ENCODE measurements at places on chromosomes 6 and 20. TPM values are rescaled to one million over a fixed set of nuclear protein-coding genes. Genes with fewer than 3 reads are reported as not detected.
A peak's percentile ranks its signal among the peaks of the same experiment; 100 is the strongest.

The ZNF512B gene
- total RNA-seq: 9.0 TPM

The SLC25A27 gene
- 81.4 TPM for total RNA-seq

The OGFR gene
- 59.1 TPM for total RNA-seq

The NUP43 gene
- 22.4 TPM for total RNA-seq

The NR2E1 gene
- not detected for total RNA-seq

The TFAP2A gene
- total RNA-seq: 4.6 TPM

The SLC17A3 gene
- not detected for total RNA-seq

The APOM gene
- total RNA-seq: 7.4 TPM

The PBOV1 gene
- not detected for total RNA-seq

The ZNF165 gene
- 1.6 TPM for total RNA-seq

The CD109 gene
- total RNA-seq: 26.0 TPM

DNA sequence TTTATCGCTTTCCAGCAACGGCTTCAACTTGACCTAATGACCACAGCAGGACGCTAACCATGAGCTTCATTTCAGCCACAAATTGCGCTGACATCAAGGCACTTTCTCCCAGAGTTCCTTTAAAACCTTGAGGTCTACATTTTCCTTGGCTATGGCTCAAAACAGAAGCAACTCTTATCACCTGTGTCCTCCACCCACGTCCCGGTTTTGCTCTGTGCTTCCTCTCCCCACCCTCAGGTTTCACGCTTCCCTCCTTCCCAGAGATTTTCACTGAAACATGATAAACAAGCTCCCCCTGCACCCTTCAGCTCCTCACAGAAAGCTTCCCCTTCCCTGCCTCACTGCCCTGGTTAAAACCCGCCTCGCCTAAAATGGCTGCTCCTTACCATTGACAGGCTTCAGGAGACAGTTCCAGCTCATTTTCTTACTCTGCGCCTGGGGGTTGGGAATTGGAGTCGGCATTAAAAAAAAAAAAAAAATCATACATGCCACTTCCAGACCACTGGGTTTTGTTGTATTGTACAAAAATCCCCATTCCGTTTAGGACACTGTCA is 229.5 kb downstream of the UBE3D start:
- ATAC-seq: no peak

GRCh38 chr6:94683409-94683808 is 893.9 kb upstream of the MANEA start:
- ATAC-seq: no peak

- peak; percentile 81 for ATAC-seq
Measured at GRCh38 chr6:11950109-11950508, 62.0 kb upstream of the HIVEP1 start.

- no peak for ATAC-seq
Measured at GRCh38 chr20:17161673-17162481, 65.0 kb upstream of the PCSK2 start.

GRCh38 chr6:138410972-138411880 is 7.2 kb downstream of the HEBP2 start:
- no peak for ATAC-seq

- ATAC-seq: no peak
Measured at GRCh38 chr6:53281518-53282215, 67.1 kb downstream of the ELOVL5 start.

- no peak for ATAC-seq
Measured at GRCh38 chr20:25278636-25279361, 30.9 kb downstream of the PYGB start.

GRCh38 chr6:33908025-33908424 is 104.2 kb upstream of the MLN start:
- no peak for ATAC-seq

GRCh38 chr6:20210158-20210557 is 2.1 kb downstream of the MBOAT1 start:
- no peak for ATAC-seq

DNA sequence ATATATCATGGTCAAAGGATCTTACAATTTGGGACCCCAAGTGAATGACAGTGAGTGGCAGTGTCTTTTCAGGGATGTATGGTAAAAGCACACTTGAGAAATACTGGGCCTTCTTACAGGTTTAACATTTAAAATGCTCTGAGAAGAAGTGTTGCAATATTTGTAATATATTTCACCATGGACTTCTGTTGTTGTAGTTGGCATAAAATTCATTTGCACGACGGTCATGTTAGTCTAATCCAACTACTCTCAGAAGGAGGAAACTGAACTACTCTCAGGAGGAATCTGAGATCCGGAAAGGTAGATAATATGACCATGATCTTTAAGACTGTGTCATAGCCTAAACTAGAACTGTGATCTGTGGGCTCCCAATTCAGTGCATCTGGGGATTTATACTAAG is 700.1 kb downstream of the HDGFL1 start:
- ATAC-seq: no peak

DNA sequence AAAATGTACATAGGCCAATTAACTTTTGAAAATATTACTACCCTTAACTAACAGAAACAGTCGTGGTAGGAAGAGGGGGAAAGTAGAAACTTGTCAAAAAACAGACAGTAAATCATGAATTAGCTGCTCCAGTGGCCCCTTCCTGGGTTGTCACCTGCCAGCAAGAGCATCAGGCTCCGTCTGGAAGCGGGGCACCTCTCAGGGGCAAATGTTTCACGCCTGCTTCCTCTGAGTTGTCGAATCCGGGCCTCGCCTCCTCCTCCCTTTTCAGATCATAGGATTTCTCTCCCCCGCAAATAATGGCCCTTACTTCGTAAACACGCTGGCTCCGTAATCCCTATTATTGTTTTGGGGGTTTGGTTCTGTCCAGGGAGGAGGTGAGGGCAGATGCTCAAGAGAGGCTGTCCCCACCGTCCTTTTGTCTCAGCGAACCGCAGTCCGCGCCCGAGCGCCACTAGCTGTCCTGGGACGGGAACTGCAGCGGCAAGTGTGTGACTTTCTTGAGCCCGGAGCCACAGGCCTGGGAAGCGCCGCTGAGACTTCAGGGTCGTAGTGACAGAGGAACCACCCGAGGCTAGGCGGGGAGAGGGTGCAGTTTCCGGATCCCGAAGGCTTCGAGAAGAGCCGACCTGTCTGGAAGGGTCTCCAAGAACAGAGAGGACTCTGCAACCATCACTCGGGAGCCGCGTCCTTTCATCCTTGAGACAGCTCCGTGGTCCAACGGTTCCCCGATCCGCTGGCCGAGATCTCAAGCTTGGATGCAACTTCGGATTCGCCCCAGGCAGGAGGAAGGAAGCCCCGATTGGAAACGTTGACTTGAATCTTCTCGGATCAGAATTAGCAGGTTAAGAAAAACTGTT is 214.5 kb upstream of the ZNF184 start:
- ATAC-seq: peak; percentile 67

- no peak for ATAC-seq
Measured at GRCh38 chr20:36676701-36677421, 30.9 kb upstream of the SLA2 start.

DNA sequence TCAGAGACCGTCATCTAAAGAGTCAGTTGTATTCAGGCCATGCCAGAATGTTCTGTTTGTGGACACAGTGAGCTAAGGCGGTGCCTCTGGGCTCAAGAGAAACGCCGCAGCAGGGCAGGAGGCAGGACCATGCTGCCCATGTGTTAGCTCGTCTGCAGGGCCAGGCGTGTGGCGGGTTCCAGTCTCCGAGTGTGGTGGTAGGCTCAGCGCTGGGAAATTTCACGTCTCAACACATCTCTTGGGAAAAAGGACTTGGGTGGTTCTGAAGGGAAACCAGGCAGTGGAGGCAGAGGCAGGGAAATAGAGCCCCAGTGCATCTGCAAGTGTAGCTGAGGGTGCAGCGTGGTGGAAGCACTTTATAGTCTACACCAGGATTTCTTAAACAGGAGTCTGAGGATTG is 56.9 kb upstream of the TAGAP start:
- ATAC-seq: no peak

- no peak for ATAC-seq
Measured at GRCh38 chr20:967796-968742, 34.0 kb downstream of the RSPO4 start.

GRCh38 chr6:51301962-51302361 is 483.3 kb downstream of the TFAP2B start:
- ATAC-seq: no peak

GRCh38 chr6:21791581-21791980 is 198.0 kb downstream of the SOX4 start:
- no peak for ATAC-seq

GRCh38 chr6:130558131-130558530 is 192.3 kb downstream of the TMEM200A start:
- ATAC-seq: no peak

GRCh38 chr6:14170128-14170527 is 52.6 kb downstream of the CD83 start:
- no peak for ATAC-seq

DNA sequence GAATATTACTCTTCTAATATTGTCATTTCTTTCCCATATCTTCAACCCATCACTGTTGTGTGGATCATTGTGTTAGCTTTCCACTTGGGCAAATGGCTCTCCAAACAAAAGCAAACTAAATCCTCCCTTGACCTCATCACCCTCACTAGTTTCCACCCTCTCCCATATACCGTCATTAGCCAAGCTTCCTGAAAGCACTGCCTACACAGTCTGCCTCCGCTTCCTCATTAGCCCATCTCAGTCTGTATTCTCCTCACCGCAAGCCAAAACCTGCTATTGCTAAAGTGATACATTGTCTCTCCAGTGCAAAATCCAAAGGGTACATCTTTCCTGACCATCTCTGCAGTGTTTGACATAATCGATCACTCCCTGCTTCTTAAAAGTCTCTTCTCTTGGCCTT is 212.6 kb downstream of the CLIC5 start:
- no peak for ATAC-seq

DNA sequence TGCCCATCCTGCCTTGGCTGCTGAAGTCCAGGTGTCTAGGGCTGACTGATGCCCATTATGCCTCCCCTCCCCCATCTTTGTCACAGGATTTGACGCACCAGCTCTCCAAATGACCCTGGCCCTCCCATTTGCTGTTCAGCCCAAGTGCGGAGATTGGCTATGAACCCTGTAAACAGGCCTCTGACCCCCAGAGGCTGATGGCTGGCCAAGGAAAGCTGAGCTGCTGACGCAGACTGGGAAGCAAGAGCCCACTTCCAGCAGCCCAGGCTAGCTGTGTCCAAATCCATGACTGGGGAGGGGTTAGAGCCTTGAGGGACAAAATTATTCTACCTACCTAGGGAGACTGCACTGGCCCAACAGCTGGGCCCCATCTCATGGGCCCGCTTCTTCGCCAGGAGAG is 797 bp upstream of the GNRH2 start:
- peak; percentile 17 for ATAC-seq

DNA sequence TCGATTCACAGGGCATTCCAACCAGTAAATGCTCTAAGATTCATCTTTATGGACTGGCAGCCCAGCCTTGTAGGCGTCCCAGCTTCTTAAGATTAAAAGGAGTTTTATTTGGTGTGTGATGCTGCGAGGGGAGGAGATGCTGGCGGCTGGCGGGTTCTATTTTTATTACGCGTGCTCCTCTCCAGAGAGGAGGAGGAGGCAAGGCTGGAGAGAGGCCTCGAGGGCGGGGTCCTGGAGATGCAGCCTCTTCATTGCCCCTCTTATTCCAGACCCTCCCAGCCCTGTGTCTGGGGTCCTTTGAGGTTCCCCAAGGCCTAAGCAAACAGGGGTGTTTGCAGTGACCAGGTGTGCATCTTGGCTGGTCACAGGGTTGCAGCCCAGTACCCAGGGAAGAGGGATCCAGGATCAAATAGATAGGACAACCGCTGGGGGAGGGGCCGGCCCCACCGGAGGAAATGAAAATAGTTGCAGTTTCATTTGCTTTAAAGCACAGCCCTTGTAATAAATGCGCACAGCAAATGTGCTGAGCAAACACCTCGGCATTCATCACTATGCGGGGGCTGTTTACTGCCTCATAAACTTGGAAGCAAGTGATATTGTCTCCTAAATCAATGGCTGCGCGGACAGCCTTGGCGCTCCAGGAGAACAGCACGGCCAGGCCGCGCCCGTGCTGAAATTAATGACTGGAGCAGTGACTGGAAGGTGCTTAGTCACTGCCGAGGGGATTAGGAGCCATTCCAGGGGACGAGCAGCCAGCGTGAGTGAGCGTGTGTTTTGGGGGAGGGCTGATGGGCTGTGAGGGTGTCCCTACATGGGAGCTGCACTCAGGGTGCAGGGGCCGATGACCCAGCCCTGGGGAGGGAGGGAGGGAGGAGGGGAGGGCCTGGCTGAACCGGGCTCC is 83.0 kb downstream of the TMEM242 start:
- ATAC-seq: peak; percentile 87

DNA sequence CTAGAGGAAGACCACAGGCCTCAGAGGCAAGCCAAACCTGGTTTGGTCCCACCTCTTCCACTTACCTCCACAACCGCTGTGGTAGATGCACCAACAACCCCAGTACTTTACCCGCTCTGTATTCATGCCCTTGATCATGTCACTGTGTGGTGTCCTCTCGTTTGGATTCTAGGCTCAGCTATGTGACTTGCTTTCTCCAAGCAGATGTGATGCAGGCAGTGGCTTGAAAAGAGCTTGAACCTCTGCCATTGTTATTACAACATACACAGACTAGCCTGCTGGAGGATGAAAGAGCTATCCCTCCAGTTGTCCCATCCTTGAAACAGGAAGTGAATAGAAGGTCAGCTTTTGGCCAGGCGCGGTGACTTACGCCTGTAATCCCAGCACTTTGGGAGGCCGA is 147.7 kb downstream of the ZNF217 start:
- ATAC-seq: no peak

DNA sequence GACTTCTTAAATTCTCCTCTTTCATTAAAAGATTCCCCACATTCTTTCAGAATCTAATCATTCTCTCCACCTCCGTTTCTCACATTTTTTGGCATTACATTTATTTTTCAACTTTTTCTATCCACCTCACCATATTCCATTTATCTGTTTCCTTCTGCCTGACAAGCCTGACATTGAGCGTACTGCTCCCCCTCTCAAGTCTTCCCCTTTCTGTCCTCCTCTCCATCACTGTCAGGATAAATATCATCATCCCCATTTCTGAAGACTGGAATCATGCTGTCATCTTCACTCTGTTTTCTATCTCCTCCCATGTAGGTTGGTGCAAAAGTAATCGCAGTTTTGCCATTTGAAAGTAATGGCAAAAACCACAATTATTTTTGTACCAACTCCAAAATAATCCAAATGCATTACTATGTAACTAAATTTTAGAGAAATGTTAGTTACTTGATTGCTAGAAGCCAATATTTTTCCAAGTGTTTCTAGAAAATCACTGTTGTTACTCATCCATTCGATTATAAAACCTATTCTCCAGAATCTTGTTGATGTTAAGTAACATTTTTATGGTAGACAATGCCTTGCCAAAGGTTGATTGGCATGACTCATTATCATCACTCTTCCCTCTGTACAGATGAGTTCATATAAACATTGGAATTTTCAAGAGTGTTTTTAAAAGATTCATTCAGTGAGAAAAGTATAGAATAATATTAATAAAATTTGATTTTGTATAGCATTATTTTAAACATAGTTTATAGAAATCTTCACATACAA is 292.3 kb upstream of the RNF217 start:
- ATAC-seq: no peak

GRCh38 chr6:122838060-122838780 is 49.2 kb downstream of the SMPDL3A start:
- no peak for ATAC-seq

DNA sequence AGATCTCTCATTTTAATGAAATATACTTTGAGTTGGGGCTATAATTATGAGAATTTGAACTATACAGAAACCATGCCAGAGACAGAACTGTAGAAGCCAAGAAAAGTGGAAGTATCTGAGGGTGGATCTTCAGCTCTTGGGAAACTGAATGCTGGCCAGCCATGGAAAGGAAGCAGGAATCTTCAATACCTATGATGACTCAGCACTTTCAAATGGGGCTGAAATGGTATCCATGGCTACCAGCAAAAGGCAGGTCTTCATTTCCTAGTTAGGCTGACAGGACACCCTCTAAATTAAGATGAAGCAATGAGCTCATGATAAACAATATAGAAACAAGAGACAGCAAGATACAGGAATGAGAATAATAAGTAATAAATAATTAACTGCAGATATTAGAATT is 171.3 kb downstream of the COL21A1 start:
- no peak for ATAC-seq

All from gastroesophageal sphincter (tissue), 4 donors.